ENCODE measurements at places on chromosomes 6 and 20. TPM values are rescaled to one million over a fixed set of nuclear protein-coding genes. Genes with fewer than 3 reads are reported as not detected.

DNA sequence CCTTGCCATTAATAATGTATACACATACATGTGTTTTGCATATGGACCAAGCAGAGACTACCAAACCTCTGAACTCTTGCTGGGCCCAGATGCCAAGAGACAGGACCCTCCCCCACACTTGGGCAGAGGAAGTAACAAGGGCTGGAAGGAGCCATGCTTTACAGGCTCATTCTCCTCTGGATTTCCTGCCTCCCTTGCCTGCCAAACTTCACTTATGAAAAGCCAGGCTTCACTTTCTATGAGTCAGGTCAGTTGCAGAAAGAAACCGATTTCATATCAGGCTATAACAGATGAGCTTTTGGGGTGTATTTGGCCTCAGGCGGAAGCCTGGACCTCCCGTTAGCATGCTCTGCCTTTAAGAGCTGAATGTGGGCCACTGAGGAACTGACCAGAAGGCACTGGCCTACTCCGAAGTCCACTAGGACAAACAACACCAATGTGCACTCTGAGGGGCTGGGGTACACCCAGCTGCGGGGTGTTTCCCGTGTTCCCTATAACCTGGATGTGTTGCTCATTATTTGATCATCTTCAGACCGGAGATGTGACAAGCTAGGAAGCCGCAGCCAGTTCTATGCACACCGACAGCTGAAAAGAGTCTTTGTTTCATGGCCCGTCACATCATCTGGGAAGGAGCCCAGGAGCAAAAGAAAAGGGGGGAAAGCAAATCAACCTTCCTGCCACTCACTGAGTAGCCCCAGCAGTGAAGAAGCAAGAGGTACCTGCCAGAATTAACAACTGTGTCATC lies 28.5 kb downstream of the HAO1 start:
- DNase-seq = no peak

- DNase-seq = no peak
These were observed 543.8 kb upstream of the JAG1 start for GRCh38 chr20:11217326-11218172.

DNA sequence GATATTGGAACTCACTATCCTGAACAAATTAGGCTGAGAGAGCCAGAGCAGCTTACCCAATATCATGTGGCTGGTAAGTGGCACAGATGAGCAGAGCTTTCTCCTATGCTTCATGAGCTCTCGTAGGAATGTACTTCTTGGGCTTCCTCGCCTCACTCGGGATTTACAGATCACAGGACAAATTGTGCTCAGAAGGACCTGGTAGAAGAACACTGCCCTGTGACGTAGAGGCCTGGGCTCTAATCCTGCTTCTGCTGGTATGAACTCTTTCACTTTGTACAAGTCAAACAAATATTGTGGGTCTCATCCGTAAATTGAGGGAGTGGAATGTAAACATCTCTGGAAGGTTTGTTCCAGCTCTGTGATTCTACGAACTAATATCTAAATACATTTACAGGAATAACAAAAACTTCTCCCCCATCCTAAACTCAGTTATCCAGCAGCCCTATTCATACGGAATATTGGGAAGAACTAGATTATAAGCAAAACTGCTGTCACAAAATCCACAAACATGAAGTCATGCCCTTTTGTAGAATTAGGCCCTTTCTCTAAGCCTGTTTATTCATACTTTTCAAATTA lies 187.6 kb downstream of the CLIC5 start:
- DNase-seq = no peak

DNA sequence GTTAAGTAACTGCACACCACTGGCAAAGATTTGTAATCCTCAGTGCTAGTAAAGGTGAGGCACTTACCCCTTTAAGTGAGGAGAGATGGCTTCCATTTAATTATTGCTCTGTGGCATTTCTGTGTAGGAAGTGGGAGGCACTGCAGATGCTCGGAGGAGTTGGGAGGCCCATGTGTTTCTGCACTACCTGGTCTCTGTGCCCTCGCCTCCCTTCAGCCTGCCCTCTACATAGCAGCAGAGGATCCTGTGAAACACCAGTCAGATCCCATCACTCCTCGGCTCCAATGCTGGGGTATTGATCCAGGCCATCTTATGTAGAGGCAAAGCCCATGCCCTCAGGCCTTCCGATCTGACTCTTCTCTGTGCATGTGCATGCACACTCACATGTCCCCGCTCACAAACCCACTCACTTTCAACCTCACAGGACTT lies 67.0 kb downstream of the SLX4IP start:
- DNase-seq = no peak

GRCh38 chr6:18212231-18212630 lies 52.1 kb downstream of the DEK start:
- DNase-seq = no peak

DNA sequence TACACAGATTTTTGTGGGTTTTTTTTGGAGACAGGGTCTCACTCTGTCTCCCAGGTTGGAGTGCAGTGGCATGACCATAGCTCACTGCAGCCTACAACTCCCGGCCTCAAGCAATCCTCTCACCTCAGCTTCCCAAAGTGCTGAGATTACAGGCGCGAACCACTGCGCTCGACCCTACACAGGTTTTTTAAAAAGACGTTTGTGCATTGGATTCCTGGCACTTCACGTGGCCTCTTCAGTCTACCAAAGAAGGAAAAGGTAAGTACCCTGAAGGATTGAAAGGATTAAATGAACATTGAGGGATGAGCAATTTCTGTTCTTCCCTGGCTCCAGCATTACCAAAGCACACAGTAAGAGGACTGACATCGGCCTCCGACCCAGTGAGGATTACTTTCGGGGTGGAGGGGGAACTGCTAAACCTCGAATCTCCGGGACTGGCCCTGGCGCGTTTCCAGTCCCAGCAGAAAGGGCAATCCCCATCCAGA lies 556 bp upstream of the YWHAB start:
- DNase-seq = no peak

Gene FAM184A
- 30.2 TPM for total RNA-seq

Gene ACSS1
- 3.7 TPM for total RNA-seq

Gene SNTA1
- total RNA-seq = 13.5 TPM

Gene CTAGE9
- not detected for total RNA-seq

Gene MAP3K4
- 32.2 TPM for total RNA-seq

Gene C6orf15
- not detected for total RNA-seq
